ENCODE measurements at places on chromosomes 1 and 21.

DNA sequence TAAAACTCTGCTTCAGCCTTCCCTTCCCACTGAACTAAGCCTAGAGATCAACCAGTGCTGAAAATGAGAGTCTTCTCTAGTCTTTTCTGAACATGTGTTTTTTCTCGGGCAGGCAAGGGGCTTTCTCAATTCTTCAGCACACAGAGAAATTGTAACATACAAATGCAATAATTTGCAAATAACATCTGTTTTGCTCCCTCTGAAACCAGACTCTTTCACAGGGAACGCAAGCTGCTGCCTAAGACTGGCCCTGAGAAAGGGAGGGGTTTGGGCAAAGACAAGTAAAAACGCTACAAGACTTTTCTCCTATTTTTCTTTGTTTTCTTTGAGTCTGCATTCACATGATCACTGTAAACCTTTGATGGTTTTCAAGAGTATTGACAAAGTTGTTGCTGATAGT is 39.6 kb upstream of the VN1R5 start:
- DNase-seq: no peak

DNA sequence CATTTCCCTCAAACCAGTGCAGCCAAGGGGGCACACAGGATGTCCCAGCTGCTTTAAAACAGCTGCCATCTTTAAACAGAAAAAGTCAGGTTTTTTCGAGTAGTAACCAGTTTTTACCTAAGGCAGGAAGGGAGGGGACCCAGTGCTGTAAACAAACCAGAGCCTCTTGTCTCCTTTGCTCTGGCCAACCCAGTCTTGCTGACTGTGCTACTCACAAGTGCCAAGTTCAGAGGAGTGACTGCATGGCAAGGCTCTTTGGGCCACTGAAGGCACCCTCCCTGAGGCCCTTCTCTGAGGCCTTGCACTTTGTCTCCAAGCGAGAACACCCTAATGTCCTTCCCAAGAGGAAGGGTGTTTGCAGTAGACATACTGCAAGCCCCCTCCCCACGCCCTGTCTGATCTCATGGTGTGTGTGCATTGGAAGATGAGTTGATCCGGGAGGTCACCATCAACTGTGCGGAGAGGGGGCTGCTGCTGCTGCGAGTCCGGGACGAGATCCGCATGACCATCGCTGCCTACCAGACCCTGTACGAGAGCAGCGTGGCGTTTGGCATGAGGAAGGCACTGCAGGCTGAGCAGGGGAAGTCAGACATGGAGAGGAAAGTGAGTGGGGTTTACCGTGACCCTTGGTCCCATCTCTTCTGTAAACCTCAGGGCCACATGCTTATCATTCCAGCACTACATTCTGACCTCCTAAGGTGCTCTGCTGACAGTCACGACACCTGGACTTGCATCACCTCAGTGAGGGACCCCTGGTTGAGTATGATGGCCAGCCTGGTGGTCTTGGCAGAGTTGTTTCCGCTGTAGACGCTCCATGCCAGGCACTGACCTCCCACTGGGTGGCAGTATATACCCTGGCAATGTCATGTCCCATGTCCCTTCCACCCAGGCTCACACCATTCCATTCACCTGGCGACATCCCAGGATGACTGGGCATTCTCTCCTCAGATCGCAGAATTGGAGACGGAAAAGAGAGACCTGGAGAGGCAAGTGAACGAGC is 4.7 kb downstream of the DNALI1 start:
- no peak for DNase-seq

DNA sequence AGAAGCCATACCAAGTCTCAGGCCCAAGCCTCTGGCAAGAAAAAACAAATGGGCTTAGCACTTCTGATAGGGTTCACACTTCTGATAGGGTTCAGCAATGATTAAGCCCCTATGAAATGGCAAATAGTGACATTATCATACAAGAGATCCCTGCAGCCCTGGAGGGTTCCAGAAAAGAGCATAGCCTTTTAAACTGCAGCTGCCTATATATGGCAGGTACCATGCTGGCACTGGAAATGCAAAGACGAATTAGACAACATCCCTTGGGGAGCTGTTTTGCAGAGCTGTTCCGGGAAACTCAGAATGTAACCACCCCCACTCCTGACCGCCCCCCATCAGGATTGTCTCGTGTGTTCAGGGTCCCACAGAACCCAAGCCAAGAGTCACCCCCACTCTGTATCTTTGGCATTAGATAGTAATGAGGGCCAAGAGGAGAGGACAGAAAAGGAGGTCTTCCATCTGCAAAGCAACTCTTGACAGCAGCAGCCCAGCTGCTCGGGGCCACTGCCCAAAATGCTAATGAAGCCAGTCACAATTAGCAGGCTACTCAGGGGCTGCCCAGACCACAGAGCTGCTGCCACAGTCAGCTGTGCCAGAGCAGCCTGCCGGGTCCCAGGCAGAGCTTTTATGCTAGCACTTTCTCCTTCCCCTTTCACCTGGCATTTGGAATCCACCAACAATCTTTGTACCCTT is 50.9 kb downstream of the ITPKB start:
- DNase-seq: no peak

- DNase-seq: no peak
These were observed 5.8 kb downstream of the RAP1GAP start for GRCh38 chr1:21663248-21663950.

DNA sequence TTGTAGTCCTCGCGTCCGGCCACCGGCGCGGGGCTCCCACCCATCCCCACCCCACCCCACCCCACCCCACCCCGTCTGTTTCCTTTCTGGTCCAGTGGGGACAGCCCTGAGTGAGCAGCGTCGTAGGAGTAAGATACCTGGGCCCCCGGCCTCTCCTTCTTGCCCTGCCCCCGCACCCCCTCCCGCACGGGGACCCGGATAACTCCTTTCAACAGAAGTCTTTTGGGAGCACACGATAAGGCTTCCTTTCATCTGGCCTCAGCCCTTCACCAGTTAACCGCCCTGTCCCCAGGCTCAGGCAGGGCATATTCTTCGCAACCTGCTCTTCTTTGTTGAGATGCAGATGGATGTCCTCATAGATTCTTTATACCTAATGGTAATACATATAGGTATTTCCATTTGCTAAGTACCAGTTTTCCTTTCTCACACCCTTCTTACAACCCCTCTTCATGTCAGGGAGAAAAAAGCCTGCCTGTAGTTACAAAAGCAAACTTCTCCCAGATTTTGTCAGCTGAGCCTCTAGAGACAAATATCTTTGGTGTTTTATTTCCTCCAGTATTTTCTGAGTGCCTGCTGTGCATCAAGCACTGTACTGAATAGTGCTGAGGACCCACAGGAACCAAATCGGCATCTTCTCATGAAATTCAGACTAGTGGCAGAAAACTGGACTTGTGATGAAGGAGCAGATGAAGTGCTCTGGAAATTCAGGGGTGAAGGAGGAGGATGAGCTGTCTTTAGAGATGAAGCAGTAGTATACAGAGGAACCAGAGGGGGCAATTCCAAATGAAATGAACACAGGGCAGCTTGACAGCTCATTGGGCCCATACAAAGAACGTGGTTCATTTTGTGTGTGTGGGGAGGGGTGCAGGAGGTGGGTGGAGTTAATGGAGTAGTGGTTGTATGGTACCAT is 33.6 kb downstream of the SLC2A1 start:
- no peak for DNase-seq

GRCh38 chr1:172622541-172622940 is 36.4 kb upstream of the FASLG start:
- DNase-seq: no peak

- no peak for DNase-seq
These were observed 14.2 kb upstream of the MYOM3 start for GRCh38 chr1:24126018-24126671.

GRCh38 chr1:229309074-229309473 is 33.8 kb downstream of the CCSAP start:
- DNase-seq: no peak

DNA sequence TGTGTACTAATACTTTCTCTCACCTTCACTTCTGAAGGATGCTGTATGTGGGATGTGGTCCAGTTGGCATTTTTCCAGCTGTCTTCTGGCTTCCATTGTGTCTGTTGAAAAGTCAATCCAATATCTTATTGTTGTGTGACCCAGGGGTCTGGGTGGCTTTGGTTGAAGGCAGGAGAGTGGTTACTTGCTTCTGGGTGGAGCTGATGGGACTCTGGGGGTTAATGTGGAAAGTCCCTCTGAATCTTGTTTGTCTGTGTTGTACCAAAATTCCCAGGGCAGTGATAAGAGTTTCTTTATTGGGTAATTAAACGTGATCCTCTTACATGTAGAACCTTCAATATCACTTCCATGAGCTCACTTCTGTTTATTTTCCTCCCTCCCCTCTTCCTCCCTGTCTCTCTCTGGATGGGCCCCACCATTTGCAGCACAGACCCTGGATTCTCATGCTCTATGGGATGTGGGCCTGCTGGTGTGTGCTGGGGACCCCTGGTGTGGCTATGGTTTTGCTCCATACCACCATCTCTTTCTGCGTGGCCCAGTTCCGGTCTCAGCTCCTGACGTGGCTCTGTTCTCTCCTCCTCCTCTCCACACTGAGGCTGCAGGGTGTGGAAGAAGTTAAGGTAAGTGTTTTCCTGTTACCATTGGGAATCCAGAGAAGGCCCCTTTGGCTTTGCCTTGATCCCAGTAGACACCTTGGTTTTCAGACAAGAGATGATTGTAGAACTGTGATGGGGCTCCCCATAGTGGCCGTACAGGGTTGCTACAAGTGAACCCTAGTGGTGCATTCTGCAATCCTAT is 71.5 kb downstream of the HHAT start:
- no peak for DNase-seq

- no peak for DNase-seq
These were observed at the start of gene RGS18 for GRCh38 chr1:192158181-192158580. Gene RGS18 (plus strand): TSS chr1:192158462. CDS start chr1:192158638, 176 bp downstream.

GRCh38 chr21:16117851-16118590 is 388.2 kb downstream of the USP25 start:
- no peak for DNase-seq

- no peak for DNase-seq
These were observed 408.7 kb downstream of the NUF2 start for GRCh38 chr1:163730411-163730821.

DNA sequence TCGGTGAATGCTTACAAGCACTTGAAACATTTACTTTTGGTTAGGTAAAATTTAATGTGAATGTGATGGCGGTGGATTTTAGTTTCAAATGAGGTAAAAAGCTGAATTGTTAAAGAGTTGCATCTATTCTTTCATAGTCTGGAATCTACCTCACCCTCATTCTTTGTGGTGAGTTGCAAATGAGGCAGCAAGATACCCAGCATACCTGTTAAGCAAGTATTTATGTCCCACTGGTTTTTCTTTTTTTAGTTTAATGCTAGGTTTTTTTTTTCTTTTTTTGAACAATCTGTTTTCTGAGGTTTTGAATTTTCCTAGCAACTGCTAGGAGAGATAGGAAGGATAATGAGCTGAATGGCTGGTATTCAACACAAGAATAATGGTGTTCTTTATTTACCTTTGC is 127.9 kb upstream of the CACYBP start:
- no peak for DNase-seq

- DNase-seq: no peak
These were observed 150.2 kb downstream of the GRIK3 start for GRCh38 chr1:36884029-36884701.

GRCh38 chr1:21229246-21230000 is 52.7 kb upstream of the EIF4G3 start:
- no peak for DNase-seq

GRCh38 chr1:77350012-77350770 is 68.4 kb downstream of the AK5 start:
- no peak for DNase-seq

- DNase-seq: no peak
These were observed 84.5 kb upstream of the POU3F1 start for GRCh38 chr1:38131024-38131585.

GRCh38 chr1:91997607-91998195 is 32.1 kb upstream of the EPHX4 start:
- DNase-seq: peak; percentile 4

- DNase-seq: no peak
These were observed 240.5 kb upstream of the MAP1LC3C start for GRCh38 chr1:242239398-242239797.

- DNase-seq: no peak
These were observed 19.8 kb downstream of the SELP start for GRCh38 chr1:169610108-169610507.

- DNase-seq: no peak
These were observed 1.5 kb upstream of the SCCPDH start for GRCh38 chr1:246722720-246723119.

DNA sequence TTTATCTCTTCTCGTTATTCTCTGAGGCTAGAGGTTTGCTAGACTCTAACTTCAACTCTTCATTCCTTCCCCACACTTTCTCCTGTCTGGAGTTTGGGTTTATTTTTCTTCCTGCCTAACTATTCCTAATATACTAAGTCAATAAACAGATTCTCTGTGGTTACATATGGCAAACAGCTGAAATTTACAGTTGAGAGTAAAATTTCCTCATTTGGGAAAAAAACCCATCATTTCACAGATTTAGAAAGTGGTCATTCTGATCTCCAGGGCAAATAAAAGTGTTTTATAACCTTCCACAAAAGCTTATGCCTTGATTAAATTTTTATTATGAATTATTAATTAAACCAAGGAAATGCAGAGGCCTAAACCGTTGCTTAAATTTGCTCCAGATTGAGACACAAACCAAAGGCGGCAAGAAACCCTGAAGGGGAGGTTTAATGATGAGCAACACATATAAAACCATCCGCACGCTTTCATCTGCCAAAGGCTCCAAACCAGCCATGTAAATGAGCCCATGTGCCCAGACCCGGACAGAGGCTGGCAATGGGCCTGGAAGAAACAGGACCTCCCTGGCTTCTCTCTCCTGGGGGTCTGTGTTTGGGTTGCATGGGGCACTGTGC is 201.7 kb upstream of the LMO4 start:
- DNase-seq: no peak

DNA sequence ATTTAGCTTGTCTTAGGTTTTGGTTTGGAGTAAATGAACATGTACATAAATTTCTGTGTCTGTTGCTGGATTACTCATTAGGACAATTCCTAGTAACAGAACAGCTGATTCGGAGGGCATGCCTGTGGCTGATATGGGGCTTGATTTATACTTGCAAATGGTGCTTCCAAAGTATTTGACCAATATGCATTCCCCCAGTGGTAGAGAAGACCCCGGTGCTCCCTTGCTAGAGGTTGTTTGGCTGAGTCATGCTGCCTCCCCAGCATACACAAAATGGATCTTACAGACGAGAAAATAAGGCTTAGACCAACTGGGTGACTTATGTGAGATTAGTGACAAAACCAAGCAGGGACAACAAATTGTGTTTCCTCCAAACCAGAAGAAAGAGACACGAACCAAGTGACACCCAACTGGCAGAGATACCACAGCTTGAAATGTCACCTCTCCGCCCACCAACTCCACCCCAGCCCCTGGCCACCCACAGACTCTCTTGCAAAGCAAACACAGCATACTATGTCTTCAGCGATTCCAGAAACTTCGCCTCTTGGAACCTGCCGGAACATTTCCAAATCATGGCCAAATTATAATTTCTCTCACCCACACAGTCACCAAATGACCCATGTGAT is 75.9 kb upstream of the ETS2 start:
- no peak for DNase-seq

- no peak for DNase-seq
These were observed 6.9 kb downstream of the PLA2G2D start for GRCh38 chr1:20112279-20113000.

GRCh38 chr21:37450445-37450941 is 83.9 kb downstream of the DYRK1A start:
- DNase-seq: no peak

- DNase-seq: no peak
These were observed 16.3 kb upstream of the KCNAB2 start for GRCh38 chr1:6029351-6029750.
